Activated CD8-positive, alpha-beta T cell treated with anti-CD3 and anti-CD28 coated beads for 36 hours (primary cell): ENCODE measurements at places on chromosomes 1 and 21.

DNA sequence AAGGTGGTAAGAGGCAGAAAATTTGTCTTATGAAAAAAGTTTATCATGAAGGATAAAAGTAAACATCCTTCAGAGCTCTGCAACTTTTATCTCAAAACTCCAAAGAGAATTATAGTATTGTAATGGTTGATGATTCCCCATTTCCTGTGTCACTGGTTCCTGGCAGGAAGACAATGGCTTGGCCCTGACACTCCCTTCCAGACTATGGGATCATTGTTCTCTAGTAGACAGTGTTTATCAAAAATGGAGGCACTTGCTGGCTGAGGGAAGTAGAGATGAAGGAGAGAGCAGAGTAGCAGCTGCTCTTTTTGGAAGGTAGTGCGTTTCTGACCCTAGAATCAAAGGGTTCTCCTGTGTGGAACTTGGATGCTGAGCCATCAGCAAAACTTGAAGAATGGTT is 145.9 kb upstream of the ATP1B1 start:
- no peak for DNase-seq

DNA sequence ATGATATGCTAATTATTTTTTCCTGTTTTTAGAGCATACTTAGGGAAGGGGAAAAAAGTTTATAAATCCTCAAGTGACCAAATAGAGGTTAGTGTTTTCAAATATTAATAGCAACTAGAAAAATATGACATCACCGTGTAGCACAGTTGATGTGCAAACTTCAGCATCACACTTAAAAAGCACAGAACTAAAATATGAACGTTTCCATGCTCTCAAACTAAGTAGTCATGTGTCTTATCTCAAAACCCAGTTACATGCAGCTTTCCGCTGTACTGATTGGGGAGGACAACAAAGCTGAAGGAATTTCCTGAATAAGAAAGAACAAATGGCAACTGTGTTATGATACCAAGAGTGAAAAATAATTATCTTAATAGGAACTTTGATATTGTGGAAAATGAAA is 903.7 kb downstream of the ADGRL2 start:
- DNase-seq = no peak

GRCh38 chr1:56991576-56991975 is 25.8 kb upstream of the C8B start:
- no peak for DNase-seq

DNA sequence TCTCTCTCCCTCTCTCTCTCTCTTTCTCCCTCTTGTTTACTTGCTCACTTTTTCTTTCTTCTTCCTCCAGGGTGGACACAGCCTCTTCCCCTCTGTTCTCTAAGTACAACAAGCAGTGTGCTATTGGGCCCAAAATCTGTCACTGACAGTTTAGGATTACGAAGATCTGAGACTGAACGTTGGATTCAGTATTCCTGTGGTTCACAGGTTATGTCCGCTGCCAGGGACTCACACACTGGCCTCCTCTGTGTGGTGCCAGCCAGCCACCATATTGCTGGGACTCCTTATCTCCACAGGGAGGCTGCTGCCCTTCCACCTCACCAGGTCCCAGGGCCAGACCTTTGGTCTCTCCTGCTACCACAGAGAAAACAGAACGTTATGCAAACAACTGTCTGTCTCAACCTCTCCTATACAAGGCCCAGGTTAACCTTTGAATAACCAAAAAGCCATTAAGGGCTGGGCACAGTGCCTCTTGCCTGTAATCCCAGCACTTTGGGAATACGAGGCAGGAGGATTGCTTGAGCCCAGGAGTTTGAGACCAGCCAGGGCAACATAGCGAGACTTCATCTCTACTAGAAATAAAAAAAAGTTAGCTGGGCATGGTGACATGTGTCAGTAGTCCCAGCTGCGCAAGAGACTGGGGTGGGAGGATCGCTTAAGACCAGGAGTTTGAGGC is 171.9 kb upstream of the RAB4A start:
- no peak for DNase-seq

- peak; percentile 66 for DNase-seq
Observed at GRCh38 chr1:225849925-225850324, 32.3 kb downstream of the TMEM63A start.

- no peak for DNase-seq
Observed at GRCh38 chr21:33834801-33835500, 80.7 kb downstream of the ATP5PO start.

DNA sequence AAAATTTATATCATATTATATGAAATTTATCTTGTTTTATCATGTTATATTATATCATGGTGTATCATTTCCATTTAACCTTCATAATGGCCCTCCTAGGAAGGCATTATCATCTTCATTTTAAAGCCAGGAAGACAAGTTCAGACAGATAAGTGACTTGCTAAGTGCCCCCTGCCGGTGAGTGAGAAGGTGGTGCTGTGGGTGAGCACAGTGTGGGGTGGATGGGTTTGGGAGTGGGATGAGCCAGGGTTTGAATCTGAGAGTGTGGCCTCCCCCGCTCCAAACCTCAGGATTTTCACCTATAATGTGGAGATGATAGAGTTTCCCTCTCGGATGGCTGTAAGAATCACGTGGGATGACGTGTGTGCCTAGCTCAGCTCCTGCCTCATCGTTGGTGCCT is 108.7 kb upstream of the IGSF21 start:
- no peak for DNase-seq

DNA sequence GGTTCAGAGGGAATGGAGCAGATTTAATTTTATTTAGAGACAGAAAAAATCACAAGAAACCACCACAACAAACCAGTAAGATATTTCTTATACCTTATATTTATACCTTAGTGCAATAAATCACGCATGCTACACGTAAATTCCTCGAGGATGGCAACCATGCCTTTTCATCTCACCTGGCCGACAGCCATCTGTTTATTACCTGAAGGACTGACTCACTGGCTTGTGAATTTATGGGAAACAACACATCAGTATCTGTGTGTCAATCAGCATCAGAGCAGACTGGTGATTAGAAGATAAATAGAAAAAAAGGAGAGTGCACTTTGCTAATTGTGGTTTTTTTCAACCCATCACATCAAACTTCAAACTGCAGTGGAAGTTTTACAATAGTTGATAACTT is 58.4 kb downstream of the S1PR1 start:
- DNase-seq = no peak

DNA sequence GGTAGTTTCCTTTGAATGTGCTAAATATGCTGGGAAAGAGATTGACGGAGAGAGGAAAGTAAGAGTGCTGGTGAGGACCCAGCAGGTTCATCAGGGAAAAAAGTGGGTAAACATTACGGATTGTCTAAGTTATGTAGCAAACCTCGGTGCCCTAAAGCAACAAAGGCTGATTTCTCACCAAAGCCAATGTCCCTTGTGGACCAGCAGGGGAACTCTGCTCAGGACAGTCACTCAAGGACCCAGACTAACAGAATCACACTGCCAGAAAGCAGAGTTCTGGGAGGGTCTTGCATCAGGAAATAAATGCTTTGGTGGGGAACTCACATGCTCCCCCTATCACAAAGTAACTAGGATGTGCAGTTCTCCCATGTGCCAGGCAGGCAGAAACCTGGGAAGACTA is 1.7 kb upstream of the IKBKE start:
- no peak for DNase-seq

- no peak for DNase-seq
Observed at GRCh38 chr1:55916481-55916880, 662.9 kb downstream of the PLPP3 start.

DNA sequence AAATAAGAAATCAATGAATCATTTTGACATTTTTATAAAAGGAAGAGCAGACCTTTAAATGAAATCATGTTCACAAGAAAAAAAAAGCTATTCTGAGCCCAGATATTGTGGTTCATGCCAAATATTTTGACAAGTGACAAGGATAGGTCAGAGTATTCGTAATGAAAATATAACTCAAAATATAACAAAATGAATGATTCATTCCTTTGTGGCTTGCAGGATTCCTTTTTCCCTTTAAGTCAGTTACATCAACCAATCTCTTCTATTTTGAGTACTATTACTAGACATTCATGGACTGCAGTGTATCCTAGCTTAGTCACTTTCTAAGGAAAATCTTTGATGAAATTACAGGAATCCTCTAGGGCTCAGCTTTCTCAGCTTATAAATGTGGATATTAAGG is 188.7 kb downstream of the COL11A1 start:
- no peak for DNase-seq

GRCh38 chr1:96845464-96845863 is 123.9 kb downstream of the PTBP2 start:
- DNase-seq = peak; percentile 55

DNA sequence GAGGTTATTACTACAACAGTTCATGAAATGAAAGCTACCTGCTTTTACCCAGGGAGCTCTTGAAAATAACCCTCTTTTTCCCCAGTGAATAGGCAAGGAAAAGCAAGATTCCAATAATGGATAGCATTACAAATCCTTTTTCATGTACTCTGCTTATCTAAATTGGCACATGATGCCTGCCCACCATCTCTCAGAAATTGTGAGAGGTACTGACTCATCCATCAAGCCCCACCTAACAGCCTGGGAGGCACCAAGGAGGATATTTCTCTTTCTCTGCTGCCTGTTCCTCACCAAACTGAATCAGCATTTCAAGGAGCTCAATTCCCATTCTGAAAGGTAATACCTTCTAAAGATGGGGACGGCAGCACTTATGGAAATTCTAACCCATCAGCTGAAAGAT is 34.4 kb downstream of the PALMD start:
- DNase-seq = no peak

DNA sequence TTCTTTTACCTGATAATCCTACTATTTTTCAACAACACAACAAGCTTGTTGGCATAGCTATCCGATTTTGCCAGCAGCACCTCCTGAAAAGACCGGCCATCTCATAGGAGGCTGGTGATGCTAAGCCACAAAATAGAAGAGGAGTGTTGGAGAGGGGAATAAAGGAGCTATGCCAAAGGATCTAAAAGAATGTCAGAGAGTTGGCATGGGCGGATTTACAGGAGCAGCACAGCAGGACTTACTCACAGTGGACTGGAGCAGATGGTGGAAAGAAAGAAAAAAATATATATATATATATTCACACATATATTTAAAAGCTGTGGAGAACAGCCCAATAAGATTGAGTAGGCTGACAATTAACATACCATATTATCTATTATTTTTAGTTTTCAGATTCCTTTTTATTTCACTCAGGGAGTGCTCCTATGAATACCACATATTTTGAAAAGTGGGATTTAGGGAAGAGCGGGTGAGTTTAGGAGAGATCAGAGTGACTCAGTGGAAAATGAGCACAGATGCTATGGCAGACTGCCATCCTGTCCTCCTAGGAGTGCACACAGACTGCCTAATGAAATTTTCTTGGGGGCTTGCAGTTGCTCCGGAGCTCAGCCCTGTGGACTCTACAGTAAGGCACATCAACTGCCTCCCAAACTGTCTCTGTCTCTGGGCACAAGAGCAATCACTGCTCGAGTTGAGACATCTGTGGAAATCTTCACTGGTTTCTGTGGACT is 394.4 kb upstream of the CHRM3 start:
- DNase-seq = no peak

DNA sequence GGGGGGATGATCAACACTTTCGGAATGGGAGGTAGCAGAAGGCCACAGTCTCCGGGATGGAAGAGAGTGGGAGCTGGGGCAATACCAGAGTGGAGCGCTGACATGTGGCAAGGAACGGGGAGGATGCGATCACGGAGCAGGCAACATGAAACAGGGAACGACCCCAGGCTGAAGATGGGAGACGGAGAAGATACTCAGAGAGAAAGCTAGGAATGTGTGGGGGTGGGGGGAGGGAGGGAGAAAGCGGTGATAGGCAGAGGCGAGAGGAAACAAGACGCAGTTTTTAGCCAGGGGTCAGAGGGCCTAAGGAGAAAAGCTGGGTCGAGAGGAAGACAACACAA is 577 bp downstream of the RAB3GAP2 start:
- DNase-seq = no peak

DNA sequence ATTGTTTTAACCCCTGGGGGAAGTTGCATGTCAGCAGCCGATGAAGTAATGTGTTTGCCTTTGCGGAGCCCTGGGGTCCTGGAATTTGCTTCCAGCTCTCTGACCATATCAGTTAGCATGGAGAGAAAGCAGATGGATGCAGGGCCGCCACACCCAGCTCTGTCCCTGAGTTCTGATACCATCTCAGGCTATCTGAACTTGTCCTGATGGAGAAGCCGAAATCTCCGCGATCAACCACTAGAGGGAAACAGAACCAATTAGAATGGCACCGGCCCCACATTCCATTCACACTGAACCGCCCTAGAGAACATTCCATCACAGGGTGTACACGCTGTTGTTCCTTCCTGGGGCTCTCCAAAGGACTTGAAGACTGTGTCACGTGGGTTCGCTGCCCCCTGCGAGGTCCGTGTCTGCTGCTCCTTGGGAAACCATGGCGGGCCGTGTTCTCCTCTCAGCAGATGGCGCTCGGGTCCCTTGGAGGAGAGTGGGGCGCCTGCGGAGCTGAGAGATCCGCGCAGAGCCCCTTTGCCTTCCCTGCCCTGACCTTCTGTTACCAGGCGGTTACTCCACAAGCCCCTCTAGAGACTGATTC is 75.4 kb downstream of the ABCA4 start:
- peak; percentile 59 for DNase-seq

DNA sequence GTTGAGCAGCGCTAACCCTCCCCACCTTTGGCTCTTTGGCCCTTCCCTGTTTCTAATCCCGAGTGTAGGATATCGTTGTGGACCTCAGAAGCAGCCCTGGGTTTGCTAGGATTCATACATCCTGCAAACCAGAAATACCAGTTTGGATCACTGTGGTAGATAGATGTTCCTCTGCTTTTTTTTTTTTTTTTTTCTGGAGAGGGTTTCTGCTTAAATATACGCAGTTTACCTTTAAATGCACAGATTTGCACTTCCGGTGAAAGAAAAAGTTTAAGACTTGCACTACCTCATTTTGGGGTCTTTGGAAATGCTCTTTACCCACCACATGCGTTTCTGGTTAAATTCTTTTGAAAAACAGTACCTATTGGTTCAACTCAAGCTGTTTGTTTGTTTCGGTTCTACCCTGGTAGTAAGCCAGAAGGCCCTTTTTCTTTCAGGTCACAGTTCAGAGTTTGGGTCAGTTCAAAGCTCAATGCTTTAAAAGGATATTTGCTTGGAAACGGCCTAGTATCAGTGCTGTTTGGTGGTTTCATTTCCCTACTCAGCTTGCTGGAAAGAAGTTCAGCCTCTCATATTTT is 908 bp downstream of the DDI2 start:
- no peak for DNase-seq

- no peak for DNase-seq
Observed at GRCh38 chr1:245822996-245823395, 668.2 kb downstream of the KIF26B start.

DNA sequence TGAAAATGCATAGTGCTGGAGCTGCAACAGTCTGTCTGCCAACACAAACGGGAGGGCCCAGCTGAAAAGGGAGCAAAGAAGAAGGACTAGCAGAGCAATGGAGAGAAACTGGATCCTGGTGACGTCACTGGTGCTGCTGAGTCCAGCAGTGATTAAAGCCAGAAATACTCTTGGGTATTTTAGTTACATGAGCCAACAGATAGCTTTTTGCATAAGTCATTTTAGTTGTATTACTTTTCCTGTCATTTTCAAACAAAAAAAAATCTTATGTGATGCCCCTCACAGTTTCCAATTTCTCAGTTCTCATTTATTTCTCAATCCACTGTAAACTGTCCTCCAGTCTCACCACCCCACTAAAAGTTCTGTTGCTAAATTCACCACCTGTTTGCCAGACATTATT is 38.7 kb upstream of the NEK7 start:
- DNase-seq = no peak

GRCh38 chr1:207805841-207806421 is 54.1 kb downstream of the CD46 start:
- DNase-seq = no peak
